ENCODE measurements at places on chromosomes 11 and 22.

DNA sequence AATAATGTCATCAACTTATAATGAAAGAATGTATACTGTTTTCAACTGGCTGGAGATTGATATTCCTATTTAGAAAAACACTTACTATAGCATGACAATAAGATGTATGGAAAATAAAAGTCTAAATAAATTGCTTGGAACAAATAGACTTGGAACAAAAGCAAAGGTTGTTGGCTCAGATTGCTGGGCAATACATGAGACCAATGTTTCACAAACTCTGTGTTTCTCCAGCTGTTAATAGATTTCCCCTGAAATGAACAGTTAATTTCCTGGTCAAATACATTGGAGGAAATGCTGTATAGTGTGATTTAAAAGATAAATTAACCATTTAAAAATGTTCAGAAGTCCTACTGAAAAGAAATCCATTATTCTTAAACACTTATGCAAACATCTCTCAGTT lies 40.1 kb upstream of the CTSC start:
- no peak for DNase-seq

DNA sequence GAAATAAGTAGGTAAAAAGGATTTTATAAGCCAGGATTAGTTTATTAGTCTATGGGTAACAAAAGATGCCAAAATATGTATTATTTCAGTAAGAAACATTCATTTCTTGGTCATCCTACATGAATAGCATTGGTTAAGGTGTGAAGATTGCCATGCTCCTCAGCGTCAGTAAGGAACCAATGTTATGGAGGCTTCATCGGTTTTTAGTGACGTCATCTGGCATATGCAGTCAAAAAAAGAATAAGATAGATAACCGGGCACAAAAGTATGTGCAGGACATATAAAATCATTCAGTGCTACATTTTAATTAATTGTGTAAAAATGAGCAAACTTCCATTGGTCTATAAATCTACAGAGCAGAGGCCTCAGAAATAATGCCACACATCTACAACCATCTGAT lies 29.4 kb downstream of the TRIM5 start:
- no peak for DNase-seq

- no peak for DNase-seq
Observed at GRCh38 chr22:36741204-36741793, 34.6 kb downstream of the IFT27 start.

DNA sequence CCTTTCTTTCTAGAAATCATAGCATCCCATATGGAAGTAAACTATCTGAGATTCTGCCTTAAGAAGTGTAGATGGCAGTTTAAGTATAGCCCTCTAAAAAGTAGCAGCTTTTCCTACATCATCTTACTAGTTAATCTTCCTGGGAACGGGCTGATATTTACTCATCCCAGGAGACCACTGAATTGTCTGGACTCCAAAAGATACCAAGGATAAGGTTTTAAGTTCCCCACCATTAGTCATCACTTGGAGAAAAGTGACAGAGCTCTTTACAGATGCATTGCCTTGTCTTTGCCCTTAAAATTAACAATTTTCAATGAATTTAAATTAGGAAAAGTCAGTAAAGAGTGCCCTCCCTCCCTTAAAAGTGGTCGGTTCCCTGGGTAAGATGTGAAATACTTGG lies 129.5 kb downstream of the MAML2 start:
- no peak for DNase-seq

- DNase-seq, result no peak
Observed at GRCh38 chr22:48844056-48844675, 983.5 kb downstream of the BRD1 start.

GRCh38 chr11:72642043-72642883 lies 32.0 kb downstream of the PDE2A start:
- peak; percentile 46 for DNase-seq

Data from head of caudate nucleus (tissue), 42 donors.